ENCODE measurements at places on chromosomes 4 and X. TPM values are rescaled to one million over a fixed set of nuclear protein-coding genes. Genes with fewer than 3 reads are reported as not detected.

GRCh38 chr4:42716996-42717395 is 60.1 kb upstream of the ATP8A1 start:
- DNase-seq, result no peak
- H3K36me3 ChIP-seq, result no peaks in the 10 kb centered on the region
- no peaks in the 10 kb centered on the region for H3K27me3 ChIP-seq
- H3K4me1 ChIP-seq, result peaks cover 6% of the 10 kb centered on the region
- no peak overlapping the region for H3K27ac ChIP-seq

The FRAS1 gene
- 0.07 TPM for total RNA-seq

GRCh38 chrX:25072247-25072646 is 56.5 kb upstream of the ARX start:
- H3K4me1 ChIP-seq, result peaks cover 13% of the 10 kb centered on the region
- H3K27ac ChIP-seq, result no peak overlapping the region
- DNase-seq, result no peak
- no peaks in the 10 kb centered on the region for H3K36me3 ChIP-seq

GRCh38 chr4:160772668-160773067 is 1391.1 kb downstream of the FSTL5 start:
- H3K4me3 ChIP-seq, result no peak overlapping the region
- H3K27ac ChIP-seq, result no peak overlapping the region
- H3K27me3 ChIP-seq, result no peaks in the 10 kb centered on the region
- no peak for DNase-seq

All from activated T-cell treated with anti-CD3 and anti-CD28 coated beads, Interleukin-2, amount 50 U/mL, for 72 hours (primary cell).